ENCODE measurements at places on chromosomes 13 and 19.
A peak's percentile ranks its signal among the peaks of the same experiment; 100 is the strongest.

DNA sequence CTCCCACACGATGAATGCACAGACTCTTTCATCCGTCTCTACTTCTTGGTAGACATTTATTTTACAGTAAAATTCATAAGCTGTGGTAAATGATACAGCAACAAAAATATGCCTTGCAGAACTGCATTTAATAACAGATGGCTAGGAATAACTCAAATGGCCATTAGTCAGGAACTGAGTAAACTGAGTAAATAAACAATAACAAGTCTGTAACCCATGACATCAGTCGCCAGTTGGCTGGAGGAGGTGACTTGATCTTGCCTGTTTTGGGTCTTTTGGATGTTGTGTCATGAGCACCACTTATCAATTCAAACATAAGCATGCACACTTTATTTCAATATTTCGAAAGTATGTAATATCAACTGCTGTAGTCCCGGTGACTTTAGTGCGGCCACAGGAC, 632.6 kb upstream of the ARGLU1 start:
- no peak for DNase-seq

- DNase-seq, result no peak
Observed at GRCh38 chr13:93789058-93789457, 562.5 kb downstream of the GPC6 start.

DNA sequence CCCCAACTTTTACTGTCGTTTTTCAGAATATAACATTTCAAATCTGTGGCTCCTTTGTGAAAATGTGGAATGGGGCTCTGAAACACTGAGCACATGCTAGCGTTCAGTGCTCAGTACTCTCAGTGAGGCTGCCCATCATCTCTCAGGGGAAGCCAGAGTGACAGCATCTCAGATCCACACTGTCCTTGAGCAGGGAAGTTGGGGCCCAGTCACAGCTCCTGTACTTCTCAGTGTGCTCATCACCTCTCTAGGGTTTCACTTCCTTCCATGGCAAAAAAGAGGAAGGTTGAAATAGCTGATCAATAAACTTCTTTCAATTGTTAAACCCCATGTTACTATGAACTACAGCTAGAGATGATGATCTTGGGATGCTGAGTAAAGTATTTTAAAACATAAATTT, 565.9 kb upstream of the SPRY2 start:
- no peak for DNase-seq

- no peak for DNase-seq
Observed at GRCh38 chr13:51000571-51001260, 91.1 kb downstream of the RNASEH2B start.

GRCh38 chr13:34412817-34413375, 529.2 kb upstream of the NBEA start:
- no peak for DNase-seq

DNA sequence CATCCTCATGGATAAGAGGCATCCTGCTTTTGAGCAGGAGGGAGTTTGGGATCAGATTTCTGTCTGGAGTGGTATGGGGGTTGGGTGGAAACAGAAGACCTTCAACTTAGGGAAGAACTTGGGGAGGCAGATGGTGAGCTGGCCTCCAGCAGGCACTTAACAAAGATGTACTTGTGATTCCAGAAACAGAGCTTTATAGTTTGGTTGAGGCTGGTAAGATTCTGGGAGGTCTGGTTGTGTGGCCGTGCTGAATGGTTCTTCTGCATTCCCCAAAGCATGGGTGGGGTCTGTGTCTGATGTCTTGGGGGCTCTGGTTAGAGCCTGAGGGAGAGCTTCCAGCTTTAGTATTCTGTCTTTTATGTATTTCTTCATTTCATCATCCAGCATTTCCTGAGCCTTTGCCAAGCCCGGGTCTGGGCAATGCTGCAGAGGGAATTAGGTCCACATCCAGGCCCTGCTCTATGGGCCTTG, 4.8 kb downstream of the MEGF8 start:
- peak; percentile 87 for DNase-seq
